Sigmoid colon (tissue), 7 donors: ENCODE measurements at places on chromosomes 3 and 15. TPM values are rescaled to one million over a fixed set of nuclear protein-coding genes. Genes with fewer than 3 reads are reported as not detected.

P2RY14 gene
- total RNA-seq = 26.7 TPM

EIF4E3 gene
- 35.2 TPM for total RNA-seq

GRCh38 chr3:151391720-151392119 lies 7.2 kb upstream of the P2RY12 start:
- H3K27ac ChIP-seq = no peak overlapping the region
- H3K27me3 ChIP-seq = no peaks in the 10 kb centered on the region
- no peak for DNase-seq

DNA sequence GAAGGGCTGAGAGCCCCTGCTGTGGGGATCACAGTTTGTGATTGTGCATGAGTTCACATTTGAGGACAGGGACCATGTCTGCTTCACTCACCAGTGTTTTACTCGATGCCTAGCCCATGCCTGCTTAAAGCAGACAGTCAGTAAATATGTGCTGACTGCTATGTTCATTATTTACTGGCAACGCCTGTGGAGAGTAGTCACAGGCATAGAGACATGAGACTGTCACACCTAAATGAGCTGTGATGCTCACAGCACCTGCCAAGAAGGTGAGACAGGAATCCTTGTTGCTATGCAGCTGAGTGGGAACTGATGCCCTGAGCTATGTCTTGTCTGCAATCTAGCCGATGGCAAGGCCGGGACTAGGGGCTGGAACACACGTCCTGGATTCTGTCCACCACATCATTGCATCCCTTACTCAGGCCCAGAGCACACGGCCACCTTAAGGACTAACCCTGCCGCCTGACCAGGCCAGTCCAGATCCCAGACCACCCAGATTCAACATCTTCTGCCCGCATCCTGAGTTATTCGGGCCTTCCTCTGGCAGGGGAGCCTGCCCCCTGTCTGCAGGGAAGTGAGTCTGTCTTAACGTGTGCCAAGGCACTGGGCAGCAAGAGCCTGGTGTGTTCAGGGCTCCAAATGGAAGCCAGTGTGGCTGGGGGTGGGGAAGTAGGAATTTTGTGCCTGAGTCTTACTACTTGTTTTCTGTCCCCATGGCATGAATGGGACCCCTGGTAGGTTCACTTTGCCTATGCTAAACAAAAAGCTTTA lies 44.8 kb downstream of the FGD5 start:
- H3K4me3 ChIP-seq = no peak overlapping the region
- no peaks in the 10 kb centered on the region for H3K4me1 ChIP-seq
- no peak for DNase-seq
- no peaks in the 10 kb centered on the region for H3K27me3 ChIP-seq

DNA sequence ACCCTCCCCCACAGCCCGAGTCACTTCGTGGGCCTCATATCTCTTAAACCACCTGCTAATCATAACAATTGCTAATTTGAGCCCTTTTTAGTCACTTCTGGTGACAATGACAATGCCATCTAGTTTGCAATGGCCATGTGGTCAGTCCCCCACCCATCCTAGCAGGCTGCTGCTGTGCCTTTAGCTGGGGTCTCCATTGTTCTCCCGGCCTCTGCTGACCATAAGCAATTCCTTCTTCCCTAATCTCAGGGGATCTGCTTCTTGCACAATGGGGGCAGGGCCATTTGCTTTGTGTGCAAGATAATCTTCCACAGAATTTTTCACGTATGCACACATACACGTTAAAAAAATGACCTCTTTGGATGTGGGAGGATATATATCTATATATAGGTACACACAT lies 406.1 kb upstream of the ONECUT1 start:
- no peak overlapping the region for H3K4me3 ChIP-seq
- H3K27ac ChIP-seq = no peak overlapping the region
- H3K36me3 ChIP-seq = no peaks in the 10 kb centered on the region
- no peak for DNase-seq
- H3K4me1 ChIP-seq = no peaks in the 10 kb centered on the region

DNA sequence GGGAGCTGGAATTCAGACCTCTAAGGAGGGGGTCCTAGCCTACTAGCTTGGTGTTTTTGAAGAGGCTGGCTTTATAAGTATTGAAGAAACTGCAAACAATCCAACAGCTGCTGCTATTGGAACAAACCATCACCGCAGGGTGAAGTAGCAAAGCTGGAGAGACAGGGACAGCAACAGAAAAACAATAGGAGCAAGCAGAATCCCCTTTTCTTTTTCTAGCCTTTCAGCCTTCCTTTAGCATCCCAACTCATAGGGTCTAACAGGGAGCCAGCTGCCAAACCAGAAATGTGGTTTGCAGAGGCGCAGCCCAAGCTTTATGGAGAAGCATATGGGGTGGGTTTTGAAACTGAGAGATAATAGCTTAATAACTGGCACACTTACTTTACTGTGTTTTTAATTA lies 106.2 kb upstream of the CHMP2B start:
- no peaks in the 10 kb centered on the region for H3K4me1 ChIP-seq
- no peak for DNase-seq
- H3K27me3 ChIP-seq = no peaks in the 10 kb centered on the region
- no peaks in the 10 kb centered on the region for H3K36me3 ChIP-seq

- no peak for DNase-seq
- H3K27me3 ChIP-seq = no peaks in the 10 kb centered on the region
- H3K36me3 ChIP-seq = no peaks in the 10 kb centered on the region
- H3K4me3 ChIP-seq = no peak overlapping the region
- no peak overlapping the region for H3K27ac ChIP-seq
- H3K4me1 ChIP-seq = peaks cover 5% of the 10 kb centered on the region
Observed at GRCh38 chr3:174132006-174132405, 727.1 kb upstream of the NAALADL2 start.

DNA sequence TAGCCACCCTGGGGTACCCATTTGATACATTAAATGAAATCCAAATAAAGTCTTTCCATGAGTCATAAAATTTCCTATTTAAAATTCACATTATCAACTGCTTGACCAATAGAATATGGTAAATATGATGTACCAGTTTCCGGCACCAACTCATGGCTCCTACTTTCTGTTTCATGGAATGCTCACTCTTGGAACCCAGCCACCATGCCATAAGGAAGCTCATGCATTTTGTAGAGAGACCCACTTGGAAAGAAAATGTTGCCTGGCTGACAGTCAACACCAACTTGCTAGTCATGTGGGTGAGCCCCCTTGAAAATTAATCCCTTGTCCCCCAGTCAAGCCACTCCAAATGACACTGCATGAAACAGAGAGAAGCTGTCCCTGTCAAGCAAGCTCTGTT lies 57.2 kb downstream of the WWTR1 start:
- no peaks in the 10 kb centered on the region for H3K36me3 ChIP-seq
- no peaks in the 10 kb centered on the region for H3K27me3 ChIP-seq
- no peak for DNase-seq
- H3K4me3 ChIP-seq = no peak overlapping the region

GRCh38 chr3:46979958-46980497 lies 562 bp downstream of the NBEAL2 start:
- no peaks in the 10 kb centered on the region for H3K27me3 ChIP-seq
- H3K4me1 ChIP-seq = peaks cover 47% of the 10 kb centered on the region
- H3K4me3 ChIP-seq = peak overlapping the region; percentile 65
- DNase-seq = no peak
- no peaks in the 10 kb centered on the region for H3K36me3 ChIP-seq

DNA sequence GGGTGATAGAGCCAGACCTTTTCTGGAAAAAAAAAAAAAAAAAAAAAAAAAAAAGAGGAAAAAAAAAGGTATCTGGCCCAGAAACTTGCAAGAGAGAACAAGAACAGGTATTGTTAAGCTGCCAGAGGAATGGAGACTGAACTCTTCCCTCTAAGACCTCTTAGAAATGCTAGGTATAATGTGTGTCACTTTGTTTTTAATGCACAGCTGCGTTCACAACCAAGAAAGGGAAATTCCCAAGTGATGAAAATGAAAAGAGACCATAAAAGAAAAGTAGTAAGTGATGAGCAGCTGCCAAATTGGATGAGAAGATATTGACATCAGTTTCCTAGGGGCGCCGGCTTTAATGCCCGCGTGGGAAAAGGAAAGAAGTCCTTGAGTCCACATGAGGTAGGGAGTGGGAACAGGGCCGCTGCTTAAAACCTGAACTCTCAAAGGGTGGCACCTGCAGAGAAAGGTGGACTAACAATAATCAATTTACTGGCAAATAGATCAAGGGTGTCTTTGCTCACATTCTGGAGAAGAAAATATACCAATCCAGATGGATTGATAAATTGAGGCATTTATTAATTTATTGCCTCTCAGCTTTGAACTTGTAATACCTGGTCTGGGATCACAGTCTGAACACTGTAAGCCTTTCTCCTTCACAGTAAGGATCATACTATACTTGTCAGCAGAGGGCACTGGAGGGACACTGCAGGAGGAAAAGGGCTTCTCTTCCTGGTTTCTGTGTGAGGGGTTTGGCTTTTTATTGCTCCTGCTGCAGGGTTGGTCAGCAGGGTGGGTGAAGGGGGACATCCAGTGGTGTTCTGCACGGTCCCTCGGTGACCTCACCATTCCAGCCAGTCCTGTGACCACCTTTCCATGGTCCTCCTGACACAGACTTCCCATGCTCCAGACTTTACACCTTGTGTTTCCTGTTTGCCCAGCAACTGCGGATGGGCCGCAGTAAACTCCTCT lies 131.6 kb downstream of the AQP9 start:
- no peak for DNase-seq
- H3K4me3 ChIP-seq = no peak overlapping the region
- H3K27ac ChIP-seq = no peak overlapping the region

GRCh38 chr3:181176601-181177000 lies 187.1 kb upstream of the DNAJC19 start:
- no peaks in the 10 kb centered on the region for H3K36me3 ChIP-seq
- H3K27ac ChIP-seq = no peak overlapping the region
- peak; percentile 74 for DNase-seq
- no peaks in the 10 kb centered on the region for H3K27me3 ChIP-seq
